ENCODE measurements at places on chromosomes 3 and 15. TPM values are rescaled to one million over a fixed set of nuclear protein-coding genes. Genes with fewer than 3 reads are reported as not detected.

Gene MESP1
- polyA plus RNA-seq = 6.0 TPM

DNA sequence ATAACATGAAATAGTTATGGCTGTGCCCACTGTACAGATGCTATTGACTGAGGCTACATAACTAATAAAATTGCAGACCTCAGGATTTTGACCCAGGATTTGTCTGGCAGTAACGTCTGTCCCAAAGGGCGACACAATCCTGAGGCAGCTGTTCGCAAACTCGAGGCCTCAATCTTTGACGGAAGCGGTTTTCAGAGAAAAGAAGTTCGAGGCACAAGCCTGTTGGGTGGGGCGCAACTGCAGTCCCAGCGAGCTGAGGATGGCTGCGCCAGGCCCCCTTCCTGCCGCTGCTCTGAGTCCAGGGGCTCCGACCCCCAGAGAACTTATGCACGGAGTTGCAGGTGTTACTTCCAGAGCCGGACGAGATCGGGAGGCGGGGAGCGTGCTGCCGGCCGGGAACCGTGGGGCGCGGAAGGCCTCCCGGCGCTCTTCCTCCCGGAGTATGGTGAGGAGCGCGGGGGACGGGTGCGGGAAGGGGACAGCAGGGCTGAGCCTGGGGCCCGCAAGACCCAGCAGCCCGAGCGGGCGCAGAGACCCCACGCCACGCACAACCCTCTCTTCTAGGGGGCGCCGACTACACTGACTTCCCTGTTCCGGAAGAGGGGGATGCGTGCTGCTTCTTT, at the start of gene PARP15:
TSS of gene PARP15 (plus strand) at position 242 of the 623 bp plus-strand sequence. CDS start at position 260, 18 bp downstream.
- peak; percentile 37 for DNase-seq

Gene NR2E3
- polyA plus RNA-seq = not detected

Gene SLC2A2
- polyA plus RNA-seq = 31.0 TPM

GRCh38 chr3:161740421-161740820, 243.8 kb downstream of the OTOL1 start:
- no peak for DNase-seq

Gene DNAH1
- 1.7 TPM for polyA plus RNA-seq

Gene ZCWPW2
- polyA plus RNA-seq = 0.54 TPM

Gene SLC12A1
- 370 TPM for polyA plus RNA-seq

DNA sequence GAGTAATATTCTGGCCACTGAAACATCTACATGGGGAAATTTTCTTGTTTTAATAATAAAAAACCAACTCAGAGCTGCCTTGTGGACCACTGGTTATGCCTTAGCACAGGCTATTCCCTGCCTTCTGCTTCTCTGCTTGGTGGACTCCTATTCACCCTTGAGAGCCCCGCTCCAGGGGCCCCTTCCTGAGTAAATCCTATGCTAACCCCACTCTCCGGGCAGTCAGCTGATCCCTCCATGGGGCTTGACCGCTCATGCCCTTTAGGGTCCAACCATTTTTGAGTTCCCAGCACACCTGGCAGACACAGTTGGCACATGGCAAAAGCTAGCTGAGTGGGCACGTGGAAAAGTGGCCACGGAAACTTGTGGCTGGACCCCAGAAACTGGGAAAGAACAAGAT, 38.2 kb downstream of the ATP2B2 start:
- DNase-seq = no peak

Gene ACKR4
- polyA plus RNA-seq = 1.1 TPM

DNA sequence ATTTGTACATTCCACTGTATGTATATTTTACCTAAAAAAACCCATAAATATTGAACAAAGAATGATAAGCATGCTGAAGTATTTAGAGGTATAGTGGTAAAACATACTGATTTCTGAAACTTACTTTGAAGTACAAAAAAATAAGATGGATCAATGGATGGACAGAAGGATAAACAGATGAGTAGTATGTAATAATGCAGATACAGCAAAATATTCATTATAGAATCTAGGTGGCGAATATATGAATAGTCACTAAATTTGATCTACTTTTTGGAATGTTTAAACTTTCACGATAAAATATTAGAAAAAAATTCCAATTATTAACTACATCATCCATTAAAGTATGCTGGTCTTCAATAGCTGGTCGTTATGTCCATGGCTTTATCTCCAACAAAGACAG, 51.9 kb upstream of the GNB4 start:
- DNase-seq = no peak

- no peak for DNase-seq
Measured at GRCh38 chr15:90624278-90624981, 92.7 kb upstream of the BLM start.

Gene NAA50
- 45.4 TPM for polyA plus RNA-seq

DNA sequence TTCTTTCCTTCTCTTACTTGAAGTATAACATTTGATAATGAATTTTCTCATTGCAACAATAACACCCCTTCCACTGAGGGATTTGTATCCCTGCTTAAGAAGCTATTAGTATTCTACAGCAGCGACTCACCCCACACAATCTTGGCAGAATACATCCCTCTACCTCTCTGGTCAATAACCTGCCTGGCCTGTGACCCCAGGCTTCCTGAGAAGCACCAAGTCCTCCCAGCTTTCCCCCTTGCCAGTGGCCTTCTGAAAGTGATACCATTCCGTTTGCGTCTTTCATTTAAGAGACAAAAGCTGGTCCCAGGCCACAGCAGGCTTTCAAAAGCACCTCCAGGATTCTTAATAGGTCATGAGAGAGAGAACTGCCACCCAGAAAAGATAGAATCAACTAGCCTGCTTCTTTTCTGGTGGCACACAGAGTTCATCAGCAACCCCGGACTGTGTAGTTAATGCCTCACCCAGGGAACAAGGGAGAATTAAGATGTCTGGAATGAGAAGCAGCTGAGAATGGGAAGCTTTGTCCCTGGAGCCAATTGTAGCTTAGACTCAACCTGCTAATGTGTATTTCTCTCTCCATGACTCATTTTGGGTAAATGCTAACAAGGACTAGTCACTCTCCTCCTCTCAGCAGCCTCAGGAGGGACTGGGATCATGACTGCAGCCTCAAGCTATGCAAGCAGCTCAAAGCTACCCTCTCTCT, 101.0 kb upstream of the CPNE4 start:
- DNase-seq = no peak

Gene EFL1
- 9.2 TPM for polyA plus RNA-seq
